Osteoblast (primary cell): ENCODE measurements at places on chromosomes 11 and 22. TPM values are rescaled to one million over a fixed set of nuclear protein-coding genes. Genes with fewer than 3 reads are reported as not detected.

The PLXNB2 gene
- 166 and 209 TPM in 2 replicates for total RNA-seq

The E2F8 gene
- total RNA-seq = 0.29 and 0.36 TPM in 2 replicates

The RNF121 gene
- total RNA-seq = 32.1 and 32.2 TPM in 2 replicates

The CAPN5 gene
- 6.5 and 8.5 TPM in 2 replicates for total RNA-seq

The SPI1 gene
- total RNA-seq = not detected in 2 replicates

The IZUMO1R gene
- not detected in 2 replicates for total RNA-seq

The IFITM10 gene
- 15.0 and 18.1 TPM in 2 replicates for total RNA-seq

The CCDC116 gene
- total RNA-seq = 0.29 and 0.36 TPM in 2 replicates

The ARHGAP8 gene
- 0.29 and 0.36 TPM in 2 replicates for total RNA-seq

The MPPED2 gene
- 1.2 and 2.2 TPM in 2 replicates for total RNA-seq

The C11orf16 gene
- 0.29 TPM in 1 of 2 replicates, not detected in the other for total RNA-seq

The GUCY1A2 gene
- total RNA-seq = under 0.01 and 0.29 TPM in 2 replicates

The CRYBB1 gene
- not detected in 2 replicates for total RNA-seq
